Posterior vena cava (tissue), 2 donors: ENCODE measurements at places on chromosomes 13 and 19. TPM values are rescaled to one million over a fixed set of nuclear protein-coding genes. Genes with fewer than 3 reads are reported as not detected.
A peak's percentile ranks its signal among the peaks of the same experiment; 100 is the strongest.

DNA sequence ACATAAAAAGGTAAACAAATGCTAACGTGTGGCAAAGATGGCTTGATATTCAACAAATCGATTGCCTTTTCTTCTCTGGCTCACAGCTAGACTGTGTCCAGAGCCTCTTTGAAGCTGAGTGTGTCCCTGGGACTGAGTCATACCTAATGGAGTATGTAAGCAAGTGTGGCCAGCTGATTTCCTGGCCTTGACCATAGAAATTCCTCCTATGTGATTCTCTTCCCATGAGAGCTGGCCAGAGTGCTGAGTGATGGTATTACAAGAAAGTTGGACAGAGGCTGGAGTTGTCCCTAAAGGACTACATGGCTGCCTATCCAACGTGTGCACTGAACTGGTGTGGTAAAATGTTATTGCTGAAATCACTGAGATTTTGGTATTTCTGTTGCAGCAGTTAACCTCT lies 320.1 kb upstream of the SLC10A2 start:
- DNase-seq, result no peak

- DNase-seq, result no peak
These were observed 471.5 kb downstream of the FGF14 start for GRCh38 chr13:101930331-101930730.

DNA sequence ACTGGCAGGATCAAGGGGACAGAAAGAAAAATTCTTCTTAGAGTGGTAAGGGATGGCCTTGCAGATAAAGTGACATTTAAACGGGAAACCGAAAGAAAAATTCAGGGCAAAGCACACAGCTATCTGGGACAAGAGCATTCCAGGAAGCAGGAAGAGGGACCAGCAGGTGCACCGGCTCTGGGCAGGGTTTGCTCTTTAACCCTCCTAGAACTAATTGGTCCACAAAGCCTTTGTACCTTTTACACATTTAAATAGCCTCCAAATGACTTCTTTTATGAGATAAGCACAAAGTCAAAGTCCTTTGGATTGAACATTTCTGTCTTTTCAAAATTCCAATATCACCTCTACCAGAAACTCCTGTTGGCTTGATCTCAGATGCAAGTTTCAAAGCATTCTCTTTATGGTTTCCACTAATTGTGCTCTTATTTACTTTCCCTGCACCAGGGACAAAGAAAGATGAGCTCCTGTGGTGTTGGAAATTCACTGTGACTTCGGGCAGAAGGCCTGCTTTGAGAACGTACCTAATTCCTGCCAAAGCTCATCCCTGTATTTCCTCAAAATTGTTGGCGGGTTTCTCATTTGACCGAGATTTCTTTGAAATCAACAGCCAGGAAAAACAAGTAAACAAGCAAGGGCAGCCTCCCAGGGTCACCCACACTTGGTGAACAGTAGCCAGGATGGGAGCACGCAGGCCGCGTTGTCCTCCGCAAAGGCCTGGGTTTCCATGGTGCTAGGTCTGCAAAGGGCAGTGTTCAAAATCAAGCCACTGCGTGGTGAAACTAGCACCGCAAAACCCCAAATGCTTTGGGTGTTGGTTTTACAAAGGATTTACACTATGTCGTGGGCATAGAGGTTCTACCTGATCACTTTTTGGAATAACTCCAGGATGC lies 98.6 kb downstream of the IRS2 start:
- no peak for DNase-seq

DNA sequence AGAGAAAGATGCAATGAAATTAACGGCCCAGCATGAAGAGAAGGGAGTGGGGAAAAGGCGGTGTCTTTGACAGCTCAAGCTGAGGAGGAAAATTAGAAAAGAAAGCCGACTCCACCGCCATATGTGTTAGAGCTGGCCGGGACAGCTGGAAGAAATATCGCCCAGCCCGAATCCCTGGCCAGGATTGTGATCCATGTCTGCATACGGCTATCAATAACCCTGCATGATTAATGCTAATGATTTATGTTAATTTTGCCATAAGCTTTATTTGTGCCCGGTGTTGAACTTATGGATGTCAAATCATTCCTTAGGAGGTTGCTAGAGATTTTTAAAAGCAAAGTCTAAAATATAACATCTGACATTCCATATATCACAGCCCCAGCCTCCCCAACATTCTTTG lies 263.4 kb upstream of the ZNF507 start:
- no peak for DNase-seq

DNA sequence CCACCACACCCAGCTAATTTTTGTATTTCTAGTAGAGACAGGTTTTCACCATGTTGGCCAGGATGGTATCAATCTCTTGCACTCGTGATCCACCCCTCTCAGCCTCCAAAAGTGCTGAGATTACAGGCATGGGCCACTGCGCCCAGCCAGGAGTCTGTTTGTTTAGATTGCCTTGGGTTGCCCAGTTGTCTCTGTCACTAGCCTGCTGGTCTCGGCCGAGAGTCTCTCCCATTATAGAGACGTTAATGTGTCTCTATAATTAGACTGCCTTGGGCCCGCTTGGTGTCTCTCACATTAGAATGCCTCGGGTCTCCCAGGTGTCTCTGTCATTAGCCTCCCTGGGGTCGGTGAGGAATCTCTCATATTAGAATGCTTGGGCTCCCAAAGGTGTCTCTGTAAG lies 1533.6 kb downstream of the UQCRFS1 start:
- DNase-seq, result no peak

The GPC6 gene
- 35.9 TPM for total RNA-seq

The LILRB3 gene
- 25.5 TPM for total RNA-seq

DNA sequence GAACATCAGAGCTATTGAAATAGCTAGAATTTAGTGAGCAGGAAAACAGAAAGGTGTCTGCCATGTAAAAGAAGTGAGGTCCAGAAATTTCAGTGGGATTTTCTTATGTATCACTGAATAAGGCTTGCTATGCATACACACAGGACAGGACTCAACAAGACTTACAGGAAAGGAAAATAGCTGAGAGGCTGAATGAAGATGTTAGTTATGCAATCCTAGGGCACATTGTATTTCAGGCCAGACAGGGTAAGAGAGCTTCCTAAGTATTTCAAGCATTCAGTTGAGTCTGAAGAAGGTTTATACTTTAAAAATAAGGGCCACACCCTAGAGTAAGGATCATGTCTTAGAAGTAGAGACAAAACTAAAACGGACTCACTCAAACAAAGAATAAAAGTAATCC lies 419.9 kb upstream of the PRR20A start:
- DNase-seq, result no peak

DNA sequence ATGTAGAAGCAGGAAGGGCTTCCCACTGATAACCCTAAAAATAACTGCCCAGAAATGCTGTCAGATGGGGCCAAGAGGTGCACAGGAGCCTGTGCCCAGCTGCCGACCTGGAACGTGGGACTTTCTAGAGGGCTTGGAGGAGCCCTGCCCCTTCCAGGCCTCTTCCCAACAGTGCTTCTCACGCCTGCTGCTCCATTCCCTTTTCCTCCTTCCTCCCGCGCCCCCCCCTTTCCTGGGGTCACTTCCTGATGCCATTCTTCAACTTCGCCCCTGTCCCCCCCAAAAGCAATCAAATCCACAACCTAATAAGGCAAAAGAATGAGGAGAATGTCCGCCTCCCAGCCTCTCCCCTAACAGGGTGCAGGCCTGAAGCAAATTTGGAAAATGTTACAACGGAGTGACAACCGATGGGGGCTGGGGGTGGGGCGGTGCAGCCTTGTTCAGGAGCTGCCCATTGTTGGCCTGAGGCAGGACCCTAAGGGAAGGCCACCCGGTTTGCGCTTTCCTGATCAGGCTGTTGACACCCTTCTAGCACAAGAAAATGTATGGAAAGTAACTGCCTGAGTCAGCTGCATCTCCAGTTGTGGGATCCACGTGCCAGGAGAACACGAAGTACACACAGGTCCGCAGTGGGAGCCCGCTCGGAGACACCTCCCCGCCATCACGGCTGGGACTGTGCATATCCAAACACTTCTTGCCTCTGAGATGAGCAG lies 18.7 kb downstream of the ACTN4 start:
- peak; percentile 88 for DNase-seq

The PRR36 gene
- total RNA-seq, result 0.09 TPM

The CGB1 gene
- total RNA-seq, result not detected
